ENCODE measurements at places on chromosomes 16 and 17. TPM values are rescaled to one million over a fixed set of nuclear protein-coding genes. Genes with fewer than 3 reads are reported as not detected.

GRCh38 chr17:10156948-10157607, 41.3 kb downstream of the GAS7 start:
- DNase-seq: peak; percentile 33

DNA sequence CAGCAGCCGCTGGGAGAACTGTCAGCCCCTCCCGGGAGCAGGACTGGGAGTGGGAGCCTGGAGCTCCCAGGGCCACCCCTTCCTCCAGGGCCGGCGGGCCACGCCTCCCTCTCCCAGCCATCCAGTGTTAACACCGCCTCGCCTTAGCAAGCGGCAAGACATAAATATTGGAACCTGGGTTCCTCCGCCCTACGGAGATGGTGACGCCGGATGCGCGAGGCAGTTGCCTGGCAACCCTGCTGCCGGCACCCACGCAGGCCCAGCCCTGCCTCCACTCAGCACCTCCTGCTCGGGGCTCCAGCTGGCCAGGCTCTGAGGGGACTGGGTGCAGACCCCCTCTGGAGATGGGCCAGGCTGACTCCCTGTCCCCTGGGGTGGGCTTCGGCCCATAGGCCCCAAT, 27.4 kb upstream of the CACNA1H start:
- DNase-seq: no peak

- DNase-seq: no peak
Measured at GRCh38 chr17:76697702-76698465, 12.9 kb downstream of the MXRA7 start.

DNA sequence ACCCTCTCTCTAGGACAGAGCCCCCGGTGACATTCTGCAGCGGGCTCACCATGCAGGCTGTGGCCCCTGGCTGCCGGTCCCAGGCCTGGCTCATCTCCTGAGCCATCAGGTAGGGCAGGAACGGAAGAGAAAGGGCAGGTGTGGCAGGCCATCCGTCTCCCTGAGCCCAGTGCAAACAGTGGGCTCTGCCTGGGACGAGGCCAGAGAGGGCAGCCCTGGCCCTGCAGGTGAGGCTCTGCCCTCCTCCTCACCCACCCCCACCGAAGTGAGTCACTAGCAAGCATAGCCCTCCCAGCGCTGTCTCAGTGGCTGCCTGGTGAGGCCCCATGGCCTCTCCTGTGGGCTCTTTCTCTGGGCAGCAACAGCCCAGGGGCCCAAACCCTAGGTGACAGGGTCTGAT, 14.5 kb downstream of the OTOP3 start:
- DNase-seq: no peak

DNA sequence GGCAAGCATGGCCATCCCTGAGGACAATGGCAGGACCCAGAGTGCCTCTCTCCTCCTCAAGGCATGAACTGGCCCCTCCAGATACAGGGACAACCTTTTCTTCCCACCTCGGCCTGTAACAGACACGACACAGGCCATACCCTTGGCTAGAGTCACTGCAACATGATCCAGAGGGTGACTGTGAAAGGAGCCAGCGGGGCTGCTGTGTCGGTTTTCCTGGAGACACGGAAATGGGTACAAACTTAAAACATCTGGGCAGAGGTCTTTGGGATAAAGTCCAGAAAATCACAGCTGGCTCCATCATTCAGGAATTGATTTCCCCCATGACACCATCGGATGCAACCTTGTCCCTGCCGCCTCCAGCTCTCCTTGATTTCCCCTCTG, 5.3 kb downstream of the CEP295NL start:
- no peak for DNase-seq

Gene FBXW10
- not detected for total RNA-seq

Gene MYO15A
- 1.0 TPM for total RNA-seq

Gene TPSB2
- not detected for total RNA-seq

Gene APOH
- total RNA-seq: not detected

Gene AANAT
- not detected for total RNA-seq
